ENCODE measurements at places on chromosomes 11 and 22. TPM values are rescaled to one million over a fixed set of nuclear protein-coding genes. Genes with fewer than 3 reads are reported as not detected.

Gene SOX10
- total RNA-seq = not detected

Gene BTG4
- total RNA-seq = not detected

Gene SPATA19
- not detected for total RNA-seq

Gene GLYATL1
- total RNA-seq = not detected

Gene UBQLN3
- not detected for total RNA-seq

Gene SPTBN2
- total RNA-seq = 0.81 TPM

Gene PNPLA3
- total RNA-seq = not detected

Gene ACCS
- total RNA-seq = 2.7 TPM

Gene TUB
- 0.11 TPM for total RNA-seq

Gene MISFA
- not detected for total RNA-seq
